Heart right ventricle (tissue), 16 donors: ENCODE measurements at places on chromosomes 6 and 20. TPM values are rescaled to one million over a fixed set of nuclear protein-coding genes. Genes with fewer than 3 reads are reported as not detected.

DNA sequence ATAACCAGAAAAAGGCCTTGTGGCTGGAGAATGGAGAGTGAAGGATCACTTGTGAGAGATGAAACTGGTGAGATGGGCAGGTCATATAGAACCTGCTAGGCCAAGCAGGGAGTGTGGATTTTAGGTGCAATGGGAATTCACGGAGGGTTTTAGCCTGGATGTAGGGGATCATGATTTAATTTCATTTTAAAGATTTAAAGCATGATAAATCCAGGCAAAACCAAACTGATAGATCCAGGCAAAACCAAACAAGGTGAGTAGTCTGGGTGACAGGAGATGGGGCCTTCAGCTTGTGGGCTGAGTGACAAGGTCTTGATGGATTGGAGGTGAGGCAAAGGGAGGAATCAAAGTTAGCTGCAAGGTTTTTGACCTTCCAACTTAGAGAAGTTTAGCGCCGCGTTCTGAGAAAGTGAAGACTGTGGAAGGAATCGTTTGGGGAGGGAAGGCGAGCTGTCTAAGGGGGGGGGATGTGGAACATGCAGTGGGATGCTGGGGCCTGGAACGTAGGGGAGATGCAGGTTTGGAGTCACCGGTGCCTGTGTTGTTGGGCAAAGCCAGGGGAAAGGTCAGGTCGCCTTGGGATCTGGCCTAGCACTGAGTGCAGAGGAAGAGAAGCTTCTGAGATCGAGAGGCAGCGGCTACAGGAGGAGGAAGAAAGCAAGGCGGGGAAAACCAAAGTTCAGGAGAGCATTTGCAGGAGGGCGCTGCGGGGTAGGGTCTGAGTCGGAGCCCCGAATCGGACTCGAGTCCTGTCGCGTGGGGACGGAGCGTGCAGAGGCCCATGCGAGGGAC is 1.3 kb upstream of the PLCG1 start:
- peak overlapping the region; percentile 96 for H3K27ac ChIP-seq
- peaks cover 47% of the 10 kb centered on the region for H3K4me1 ChIP-seq
- H3K4me3 ChIP-seq, result peak overlapping the region; percentile 82
- no peak for DNase-seq
- no peaks in the 10 kb centered on the region for H3K27me3 ChIP-seq

- no peaks in the 10 kb centered on the region for H3K36me3 ChIP-seq
- no peak overlapping the region for H3K27ac ChIP-seq
- no peak for DNase-seq
- H3K4me3 ChIP-seq, result no peak overlapping the region
Measured at GRCh38 chr6:117603821-117604220, 1.5 kb upstream of the GOPC start.

GRCh38 chr20:51021067-51022025 is 1.6 kb downstream of the KCNG1 start:
- H3K4me1 ChIP-seq, result peaks cover 14% of the 10 kb centered on the region
- no peak for DNase-seq
- peaks cover 81% of the 10 kb centered on the region for H3K27me3 ChIP-seq
- no peak overlapping the region for H3K4me3 ChIP-seq
- no peaks in the 10 kb centered on the region for H3K36me3 ChIP-seq

DNA sequence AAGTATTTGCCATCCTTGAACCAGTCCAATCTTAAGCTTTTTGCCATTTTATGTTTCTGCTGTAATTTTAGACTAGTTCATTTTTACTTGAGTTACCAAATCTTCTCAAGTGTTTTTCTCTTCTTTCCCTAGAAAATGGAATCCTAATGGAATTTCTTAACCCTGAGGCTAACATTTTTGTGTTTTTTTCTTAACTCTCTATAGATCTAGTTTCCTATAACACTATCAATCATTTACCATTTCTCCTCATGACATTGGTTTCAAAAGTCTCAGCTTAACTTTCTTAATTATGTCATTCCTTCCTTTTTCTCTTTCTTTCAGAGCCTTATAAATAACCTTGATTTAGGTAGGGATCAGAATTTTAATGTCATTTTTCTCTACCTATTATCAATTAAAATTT is 54.8 kb downstream of the SENP6 start:
- no peak overlapping the region for H3K4me3 ChIP-seq
- H3K36me3 ChIP-seq, result no peaks in the 10 kb centered on the region
- no peaks in the 10 kb centered on the region for H3K4me1 ChIP-seq
- DNase-seq, result no peak

GRCh38 chr6:94417363-94417762 is 998.0 kb upstream of the EPHA7 start:
- no peaks in the 10 kb centered on the region for H3K27me3 ChIP-seq
- H3K36me3 ChIP-seq, result no peaks in the 10 kb centered on the region
- H3K4me1 ChIP-seq, result no peaks in the 10 kb centered on the region

GRCh38 chr6:120410586-120410985 is 923.7 kb downstream of the TBC1D32 start:
- no peaks in the 10 kb centered on the region for H3K27me3 ChIP-seq
- no peak overlapping the region for H3K27ac ChIP-seq
- DNase-seq, result no peak
- H3K36me3 ChIP-seq, result no peaks in the 10 kb centered on the region
- no peaks in the 10 kb centered on the region for H3K4me1 ChIP-seq

DNA sequence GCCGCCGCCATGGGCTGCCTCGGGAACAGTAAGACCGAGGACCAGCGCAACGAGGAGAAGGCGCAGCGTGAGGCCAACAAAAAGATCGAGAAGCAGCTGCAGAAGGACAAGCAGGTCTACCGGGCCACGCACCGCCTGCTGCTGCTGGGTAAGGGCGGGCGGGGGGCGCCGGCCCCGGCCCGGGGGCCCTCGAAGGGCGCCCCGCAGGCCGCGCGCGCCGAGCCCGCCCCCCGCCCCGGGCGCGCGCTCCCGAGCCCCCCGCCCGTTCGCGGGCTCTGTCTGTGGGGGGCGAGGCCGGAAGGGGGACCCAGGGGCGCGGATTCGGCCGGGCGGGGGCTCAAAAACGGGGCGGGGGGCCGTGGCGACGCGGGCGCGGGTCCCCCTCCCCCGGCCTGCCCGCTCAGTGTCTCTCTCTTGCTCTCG is 39.2 kb downstream of the GNAS start:
- H3K27ac ChIP-seq, result peak overlapping the region; percentile 99
- peak; percentile 44 for DNase-seq
- H3K4me3 ChIP-seq, result peak overlapping the region; percentile 78
- no peaks in the 10 kb centered on the region for H3K27me3 ChIP-seq

BMP5 gene
- 3.8 TPM for total RNA-seq

SPATA25 gene
- 1.6 TPM for total RNA-seq
